ENCODE measurements at places on chromosomes 7 and 10.

DNA sequence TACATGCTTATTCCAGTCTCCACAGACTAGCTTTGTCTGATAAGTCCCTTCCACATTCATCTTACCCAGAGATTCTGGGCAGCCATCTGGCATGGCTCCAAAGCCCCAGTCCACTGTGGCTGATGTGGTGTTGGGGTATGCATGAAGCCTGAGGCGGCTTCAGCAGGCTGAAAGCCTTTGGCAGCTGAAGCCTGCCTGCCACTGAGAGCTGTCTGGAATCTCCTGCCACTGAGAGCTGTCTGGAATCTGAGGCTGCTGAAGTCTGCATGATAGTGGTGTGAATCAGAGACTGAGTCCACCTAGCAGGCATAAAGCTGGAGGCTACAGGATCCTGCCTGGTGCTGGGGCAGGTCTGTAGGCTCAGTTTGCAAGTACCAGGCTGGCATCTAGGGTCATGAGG lies 87.1 kb downstream of the DYNC1I1 start:
- no peak for DNase-seq

DNA sequence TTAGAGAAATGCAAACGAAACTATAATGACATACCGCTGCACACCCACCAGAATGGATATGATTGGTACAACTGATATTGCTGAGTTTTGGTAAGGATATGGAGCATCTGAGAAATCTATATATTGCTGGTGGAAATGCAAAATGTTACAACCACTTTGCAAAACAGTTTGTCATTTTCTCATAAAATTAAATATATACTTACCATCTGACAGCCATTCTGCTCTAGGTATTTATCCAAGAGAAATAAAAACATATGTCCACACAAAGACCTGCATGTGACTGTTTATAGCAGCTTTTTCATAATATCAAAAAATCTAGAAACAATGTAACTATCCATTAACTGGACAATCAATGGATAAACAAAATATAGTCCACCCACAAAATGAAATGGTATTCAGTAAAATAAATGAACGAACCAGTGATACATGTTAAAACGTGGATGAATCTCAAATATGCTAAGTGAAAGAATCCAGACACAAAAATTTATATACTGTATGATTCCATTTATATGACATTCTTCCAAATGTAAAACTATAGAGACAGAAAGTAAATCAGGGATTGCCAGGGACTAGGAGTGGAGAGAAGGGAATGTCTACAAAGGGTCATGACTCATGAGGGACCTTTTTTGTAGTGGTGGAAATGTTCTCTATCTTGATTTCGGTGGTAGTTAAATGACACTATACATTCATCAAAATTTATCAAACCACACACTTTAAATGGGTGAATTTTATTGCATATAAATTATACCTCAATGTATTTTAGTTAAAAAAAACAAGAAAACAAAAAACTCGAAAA lies 312.0 kb upstream of the GLI3 start:
- no peak for DNase-seq

GRCh38 chr10:101897633-101898032 lies 54.0 kb upstream of the KCNIP2 start:
- DNase-seq = no peak

DNA sequence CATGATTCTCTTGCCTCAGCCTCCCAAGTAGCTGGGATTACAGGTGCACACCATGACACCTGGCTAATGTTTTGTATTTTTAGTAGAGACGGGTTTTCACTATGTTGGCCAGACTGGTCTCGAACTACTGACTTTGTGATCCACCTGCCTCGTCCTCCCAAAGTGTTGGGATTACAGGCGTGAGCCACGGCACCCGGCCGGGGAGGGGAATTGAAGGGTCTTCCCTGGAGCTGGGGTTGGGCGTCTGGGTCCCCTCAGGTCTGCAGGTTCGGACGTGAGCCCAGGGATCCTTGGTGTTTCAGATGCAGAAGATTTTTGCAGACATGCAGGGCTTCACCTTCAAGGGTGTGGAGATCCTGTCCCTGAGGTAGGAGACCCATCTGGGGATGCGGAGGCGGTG lies 6.0 kb upstream of the MUC12 start:
- DNase-seq = no peak

- peak; percentile 92 for DNase-seq
Measured at GRCh38 chr7:32905175-32905662, 13.7 kb upstream of the KBTBD2 start.

DNA sequence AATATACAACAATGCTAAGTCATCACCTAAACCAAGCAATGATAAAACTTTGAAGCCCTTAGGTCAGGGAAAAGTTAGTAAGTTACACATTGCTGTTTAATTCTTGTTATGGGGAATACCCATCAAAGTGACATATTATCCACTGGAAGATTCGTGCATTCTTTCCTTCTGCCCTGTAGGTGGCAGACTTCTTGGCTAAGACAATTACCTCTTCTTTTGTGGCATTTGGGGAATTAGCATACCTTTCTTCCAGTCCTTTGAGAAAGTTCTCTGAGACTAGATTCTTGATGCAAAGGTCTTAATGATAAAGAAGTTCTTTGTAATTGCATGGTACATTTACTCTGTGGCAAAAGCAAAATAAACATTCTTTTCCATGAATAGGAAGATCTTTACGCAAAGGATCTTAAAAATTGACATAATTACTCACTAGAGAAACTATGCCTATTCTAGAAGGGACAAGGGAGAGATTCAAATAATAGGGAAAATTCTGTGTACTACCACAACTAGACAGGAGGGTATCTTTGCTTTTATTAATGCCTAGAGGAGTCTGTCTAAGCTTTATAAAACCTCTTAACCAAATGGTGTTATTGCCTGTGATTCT lies 395.9 kb downstream of the GRM8 start:
- DNase-seq = no peak

DNA sequence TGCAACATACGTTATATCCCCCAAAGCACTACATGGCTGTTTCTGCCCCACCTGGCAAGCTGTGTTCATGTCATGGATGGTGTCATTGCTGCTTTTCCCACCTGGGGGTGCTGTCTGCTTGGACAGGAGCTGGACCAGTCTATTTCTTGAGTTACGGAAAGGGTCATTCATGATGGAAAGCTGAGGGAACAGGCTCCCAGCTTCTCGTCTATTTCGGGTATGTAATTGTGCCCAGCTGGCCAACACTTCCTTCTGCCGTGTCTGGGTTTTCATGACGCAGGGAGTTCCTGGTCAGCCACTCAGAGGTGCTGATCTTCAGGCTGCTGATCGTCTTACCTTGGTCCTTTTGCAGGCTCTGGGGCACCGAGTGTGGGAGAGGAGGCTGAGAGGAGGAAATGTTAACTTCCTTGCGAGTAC lies 8.6 kb downstream of the BTBD16 start:
- peak; percentile 16 for DNase-seq

GRCh38 chr7:43569424-43569823 lies 13.5 kb upstream of the STK17A start:
- no peak for DNase-seq

GRCh38 chr10:46282842-46283574 lies 3.8 kb upstream of the ANTXRL start:
- DNase-seq = peak; percentile 59

GRCh38 chr10:89516149-89516832 lies 19.1 kb downstream of the SLC16A12 start:
- no peak for DNase-seq

DNA sequence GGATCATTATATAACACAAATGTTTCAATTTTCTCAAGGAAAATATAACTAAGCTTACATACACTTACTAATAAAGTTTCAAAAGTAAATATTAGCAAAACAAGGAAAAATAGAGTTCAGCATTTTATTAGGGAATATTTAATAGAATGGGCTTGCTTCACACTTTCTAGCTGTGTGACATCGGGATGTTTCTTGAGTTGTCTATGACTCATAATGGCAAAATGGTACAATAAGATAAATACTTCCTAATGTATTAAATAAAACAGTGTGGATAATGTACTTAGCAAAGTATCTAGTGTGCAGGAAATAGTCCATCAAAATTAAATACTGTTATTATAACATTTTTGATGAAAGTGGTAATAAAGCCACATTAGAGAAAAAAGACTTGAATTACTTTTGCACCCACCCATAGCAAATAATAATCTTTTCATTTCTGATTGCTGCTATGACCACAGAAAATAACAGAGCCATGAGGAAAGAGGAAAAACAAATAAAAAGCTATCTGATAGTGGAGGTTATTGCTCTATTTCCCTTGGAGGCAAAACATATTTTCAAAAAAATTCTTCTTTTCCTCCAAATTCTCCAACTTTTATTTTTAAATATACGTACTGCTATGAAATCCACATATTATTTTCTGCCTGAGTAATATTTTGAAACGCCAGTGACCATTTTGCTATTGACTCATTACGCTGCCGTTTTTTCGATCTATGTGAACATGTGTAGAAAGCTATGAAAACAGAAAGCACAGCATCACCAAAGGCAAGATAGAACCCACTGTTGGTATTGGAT lies 272.9 kb upstream of the KLF6 start:
- no peak for DNase-seq

DNA sequence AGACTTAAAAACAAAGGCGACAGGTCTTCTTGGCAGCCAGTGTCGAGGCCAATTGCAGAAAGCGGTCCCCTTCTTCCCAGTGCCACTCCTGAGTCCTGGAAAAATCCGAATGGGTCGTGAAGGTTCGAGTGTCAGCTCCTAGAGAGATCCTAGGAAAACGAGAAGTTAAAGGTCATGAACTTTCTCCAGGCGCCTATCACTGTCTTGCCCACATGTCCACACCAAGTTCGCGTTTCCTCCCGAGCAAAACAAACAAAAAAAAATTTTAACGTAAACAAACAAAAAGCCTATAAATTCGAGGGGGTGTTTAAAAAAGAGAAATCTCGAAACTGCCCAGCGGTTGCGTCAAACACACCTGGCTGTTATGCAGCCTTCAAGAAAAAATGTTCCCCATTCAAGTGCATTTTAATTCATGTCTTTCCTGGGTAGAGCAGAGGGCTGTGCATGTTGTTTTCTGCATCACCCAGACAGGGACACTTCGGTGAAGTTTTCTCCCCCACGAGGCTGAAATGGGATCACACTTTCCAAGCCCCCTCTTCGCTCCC lies 1.5 kb downstream of the ARHGAP21 start:
- peak; percentile 33 for DNase-seq

- DNase-seq = no peak
Measured at GRCh38 chr10:516764-517163, 172.7 kb downstream of the DIP2C start.

- no peak for DNase-seq
Measured at GRCh38 chr7:157397036-157397720, 60.4 kb downstream of the DNAJB6 start.

DNA sequence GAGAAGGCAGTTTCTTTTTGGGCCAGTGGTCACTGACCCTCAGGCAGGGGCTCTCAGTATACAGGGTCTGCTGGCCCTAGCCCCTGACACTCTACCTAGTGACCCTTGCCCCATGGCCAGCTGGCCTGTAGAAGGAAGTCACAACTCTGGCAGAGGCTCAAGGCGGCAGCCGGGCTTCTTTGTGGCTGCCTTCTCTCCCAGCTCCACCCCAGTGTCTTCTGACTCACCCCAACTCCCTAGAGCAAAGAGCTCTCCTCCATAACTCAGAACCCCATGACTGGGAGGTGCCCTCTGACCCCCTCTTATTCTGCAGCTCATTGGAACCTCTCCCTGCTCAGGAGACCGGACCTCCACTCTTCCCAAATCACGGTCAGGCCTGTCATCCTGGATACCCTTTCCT lies 358.2 kb downstream of the FGFR2 start:
- no peak for DNase-seq

GRCh38 chr7:94559972-94560371 lies 50.4 kb downstream of the CASD1 start:
- DNase-seq = no peak

GRCh38 chr7:36732806-36733205 lies 8.5 kb upstream of the AOAH start:
- no peak for DNase-seq

DNA sequence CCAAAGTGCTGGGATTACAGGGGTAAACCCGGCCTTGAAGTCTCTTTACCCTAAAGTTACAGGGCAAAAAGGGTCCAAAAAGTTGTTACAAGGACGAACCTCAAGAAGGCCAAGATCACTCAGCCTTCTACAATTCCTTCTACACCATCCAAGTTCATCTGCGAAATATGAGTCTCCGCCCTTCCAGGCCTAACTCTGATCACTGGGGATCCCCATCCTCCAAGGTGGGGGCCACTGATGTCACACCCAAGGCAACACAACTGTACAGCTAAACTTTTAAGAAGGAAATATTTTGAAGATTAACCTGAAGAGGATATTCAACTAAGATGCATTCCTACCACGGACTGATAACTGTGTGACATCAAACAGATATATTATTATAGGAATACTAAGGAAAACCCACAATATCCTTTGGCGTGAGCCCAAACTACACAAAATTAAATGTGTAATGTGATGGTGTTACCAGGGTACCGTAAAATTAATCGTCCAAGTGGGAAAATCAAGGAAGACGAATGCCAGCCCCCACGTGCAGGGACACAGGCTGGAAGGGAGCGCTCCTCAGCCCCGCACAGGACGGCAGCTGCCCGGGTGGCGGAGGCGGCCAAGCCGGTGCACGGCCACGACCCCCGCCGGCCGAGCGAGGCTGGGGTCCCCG lies 1.0 kb downstream of the PAXIP1 start:
- DNase-seq = no peak

- peak; percentile 75 for DNase-seq
Measured at GRCh38 chr10:31083765-31084184, 52.1 kb upstream of the ZNF438 start.

GRCh38 chr10:70053841-70054288 lies 1.2 kb downstream of the MACROH2A2 start:
- DNase-seq = no peak

GRCh38 chr10:48462482-48463020 lies 142.3 kb downstream of the ARHGAP22 start:
- DNase-seq = no peak

- DNase-seq = no peak
Measured at GRCh38 chr10:97651773-97652172, 11.3 kb downstream of the PI4K2A start.

DNA sequence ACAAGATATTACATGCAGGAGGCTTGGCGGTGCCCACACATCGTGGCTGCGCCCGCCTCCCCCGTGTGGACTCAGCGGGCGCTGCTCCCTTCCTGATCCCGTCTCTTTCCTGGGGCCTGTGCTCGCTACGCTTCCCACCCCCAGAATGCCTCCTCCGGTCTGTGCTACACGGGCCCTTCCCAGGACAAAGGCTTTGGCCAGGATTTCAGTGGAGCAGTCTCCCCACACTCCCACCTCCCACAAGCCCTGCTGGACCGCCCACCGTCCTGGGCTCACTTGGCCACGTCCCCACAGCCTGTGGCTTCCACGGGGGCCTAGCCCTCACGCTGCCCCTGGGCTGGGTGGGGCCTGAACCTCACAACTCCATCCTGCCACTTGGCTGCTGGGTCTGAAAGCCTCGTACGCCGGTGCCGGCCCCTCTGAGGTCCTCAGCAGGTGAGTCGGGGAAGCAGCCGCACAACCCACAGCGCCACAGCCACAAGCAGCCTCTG lies 17.3 kb downstream of the CFAP46 start:
- no peak for DNase-seq

DNA sequence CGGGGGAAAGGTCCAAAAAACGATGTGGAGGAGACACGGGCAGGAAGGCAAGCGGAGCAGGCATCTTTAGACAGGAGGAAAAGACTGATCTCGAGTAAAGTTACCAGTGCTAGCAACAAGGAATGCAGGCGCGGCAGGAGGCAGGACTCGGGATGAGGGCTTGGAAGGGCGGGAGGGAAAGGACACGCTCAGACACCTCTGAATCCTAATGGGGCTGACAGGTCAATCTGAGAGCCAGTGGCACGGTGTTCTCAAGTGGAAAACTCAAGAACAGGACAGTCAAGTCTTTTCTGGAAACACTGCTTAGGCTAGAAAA lies 155.3 kb upstream of the COBL start:
- no peak for DNase-seq

All from MV-4-11 (cell line).